ENCODE measurements at places on chromosomes 13 and 19.

- DNase-seq = no peak
These were observed 17.4 kb upstream of the PLPP2 start for GRCh38 chr19:308471-309205.

- peak; percentile 62 for DNase-seq
These were observed 71.5 kb upstream of the ARHGEF7 start for GRCh38 chr13:111043575-111043982.

- DNase-seq = no peak
These were observed 19.0 kb downstream of the BIVM start for GRCh38 chr13:102817907-102818306.

DNA sequence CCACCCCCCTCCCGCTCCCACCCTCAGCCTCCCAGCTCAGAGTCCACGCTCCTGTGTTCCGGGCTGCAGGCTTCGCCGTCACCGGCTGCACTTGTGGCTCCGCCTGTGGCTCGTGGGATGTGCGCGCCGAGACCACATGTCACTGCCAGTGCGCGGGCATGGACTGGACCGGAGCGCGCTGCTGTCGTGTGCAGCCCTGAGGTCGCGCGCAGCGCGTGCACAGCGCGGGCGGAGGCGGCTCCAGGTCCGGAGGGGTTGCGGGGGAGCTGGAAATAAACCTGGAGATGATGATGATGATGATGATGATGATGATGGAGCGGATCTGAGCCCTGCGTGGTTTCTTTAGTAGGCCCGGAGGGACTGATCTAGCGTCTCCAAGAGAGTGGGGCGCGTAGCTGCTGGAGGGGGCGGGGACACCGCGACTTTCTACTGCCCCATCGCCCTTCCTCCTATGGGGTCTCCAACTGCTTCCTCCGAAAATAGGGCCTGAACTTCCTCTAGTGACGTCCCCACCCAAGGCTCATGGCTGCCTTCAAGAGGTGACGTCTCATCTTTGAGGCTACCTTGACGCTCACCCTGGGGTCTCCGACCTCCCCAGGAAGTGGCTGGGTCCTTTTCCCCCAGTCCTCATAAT, 1.4 kb downstream of the RETN start:
- DNase-seq = peak; percentile 56

- peak; percentile 51 for DNase-seq
These were observed 30.1 kb downstream of the WDFY2 start for GRCh38 chr13:51614350-51614786.

DNA sequence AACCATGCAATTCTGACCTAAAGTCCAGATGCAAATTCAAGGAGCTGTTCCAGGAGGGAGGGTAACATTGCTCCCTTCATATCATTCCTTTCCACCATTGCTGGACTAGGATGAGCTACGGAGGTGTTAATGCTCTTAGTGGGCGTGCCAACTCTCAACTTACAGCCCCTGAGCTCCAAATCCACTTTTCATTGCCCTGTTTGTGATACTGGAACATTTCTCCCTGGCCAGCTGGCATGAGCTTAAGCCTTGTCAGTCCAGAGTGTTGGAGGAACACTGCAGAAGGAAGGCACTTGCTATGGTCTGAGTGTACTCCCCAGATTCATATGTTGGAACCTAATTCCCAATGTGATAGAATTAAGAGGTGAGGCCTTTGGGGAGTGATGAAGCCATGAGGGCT, 70.4 kb upstream of the FARP1 start:
- no peak for DNase-seq

DNA sequence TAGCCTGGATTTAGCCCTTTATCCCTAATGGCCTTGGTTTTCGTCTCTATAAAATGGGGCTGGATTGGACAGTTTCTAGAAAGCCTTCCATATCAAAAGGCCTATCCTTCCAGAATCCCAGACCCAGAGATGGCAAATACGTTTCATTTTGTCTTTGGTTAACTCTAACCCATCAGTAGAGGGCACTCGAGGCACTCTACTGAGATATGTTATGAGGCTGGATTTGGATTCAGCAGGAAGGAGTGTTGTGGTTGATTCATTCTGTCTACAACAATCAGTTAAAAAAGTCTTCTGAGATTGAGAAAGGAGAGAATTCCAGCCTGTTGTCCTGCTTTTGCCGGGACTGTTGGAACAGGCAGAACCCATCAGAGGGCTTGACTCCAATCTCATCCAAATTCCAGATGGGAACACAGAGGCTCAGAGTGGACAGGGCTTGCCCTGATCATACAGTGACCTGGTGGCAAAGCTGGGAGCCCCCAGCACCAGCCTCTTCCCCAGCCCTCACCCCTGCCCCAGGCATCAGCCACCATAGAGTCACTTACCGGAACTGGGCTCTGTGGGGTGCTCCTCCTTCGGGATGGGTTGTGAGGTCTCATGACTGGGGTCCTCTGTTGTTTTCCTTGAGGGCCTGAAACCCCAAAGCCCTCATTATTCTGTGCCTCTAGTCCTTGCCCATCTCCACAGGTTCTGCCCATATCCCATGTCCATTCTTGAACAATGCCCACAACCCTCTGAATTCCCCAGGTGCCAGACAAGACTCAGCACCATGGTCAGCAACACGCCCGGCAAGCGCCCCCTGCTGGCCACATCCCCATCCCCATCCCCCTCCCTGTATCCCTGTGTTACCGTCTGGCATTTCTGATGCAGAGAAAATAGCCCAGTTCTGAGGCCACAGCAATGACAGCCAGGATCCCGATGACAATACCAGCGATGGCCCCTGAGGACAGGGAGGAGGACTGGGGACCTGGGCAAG, 12.3 kb upstream of the ZNF180 start:
- DNase-seq = no peak

GRCh38 chr19:51006406-51006805, 5.0 kb upstream of the KLK8 start:
- DNase-seq = no peak

DNA sequence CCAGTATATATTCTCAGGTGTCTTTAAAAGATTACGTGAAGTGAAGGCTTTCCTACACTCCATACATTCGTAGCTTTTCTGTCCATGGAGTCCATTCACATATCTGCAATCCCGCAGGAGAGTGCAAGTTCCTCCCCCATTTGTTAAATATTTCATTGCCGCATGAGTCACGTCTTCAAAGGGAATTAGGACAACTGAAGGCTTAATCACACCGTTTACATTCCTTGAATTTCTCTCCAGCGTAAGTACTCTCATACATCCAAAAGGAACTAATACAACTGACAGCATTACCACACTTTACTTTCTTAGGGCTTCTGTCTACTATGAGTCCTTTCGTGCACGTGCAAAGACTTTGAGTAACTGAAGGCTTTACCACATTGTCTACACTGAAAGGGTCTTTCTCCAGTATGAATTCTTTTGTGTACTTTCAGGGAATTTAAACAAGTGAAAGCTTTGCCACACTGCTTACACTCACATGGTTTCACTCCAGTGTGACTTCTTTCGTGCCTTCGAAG, 29.0 kb upstream of the ZNF564 start:
- DNase-seq = no peak

DNA sequence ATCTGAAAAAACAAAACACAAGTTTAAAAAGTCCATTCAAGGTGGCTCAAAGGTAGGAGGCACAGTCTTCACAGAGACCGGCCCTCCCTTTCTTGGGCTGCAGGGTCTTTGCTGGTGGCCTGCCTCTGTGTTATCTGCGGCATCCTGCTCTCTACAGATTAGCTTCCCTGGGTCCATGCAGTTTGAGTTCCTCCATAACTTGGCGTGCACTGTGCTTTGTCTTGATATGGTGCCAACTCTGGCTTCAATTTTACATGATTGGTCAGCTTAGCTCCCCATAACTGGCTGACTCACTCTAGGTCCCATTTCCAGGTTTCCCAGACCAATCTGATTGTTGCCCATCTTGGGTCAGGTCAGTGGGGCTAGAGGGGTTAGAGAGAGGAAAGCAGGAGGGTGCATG, 41.8 kb downstream of the TPT1 start:
- DNase-seq = no peak

DNA sequence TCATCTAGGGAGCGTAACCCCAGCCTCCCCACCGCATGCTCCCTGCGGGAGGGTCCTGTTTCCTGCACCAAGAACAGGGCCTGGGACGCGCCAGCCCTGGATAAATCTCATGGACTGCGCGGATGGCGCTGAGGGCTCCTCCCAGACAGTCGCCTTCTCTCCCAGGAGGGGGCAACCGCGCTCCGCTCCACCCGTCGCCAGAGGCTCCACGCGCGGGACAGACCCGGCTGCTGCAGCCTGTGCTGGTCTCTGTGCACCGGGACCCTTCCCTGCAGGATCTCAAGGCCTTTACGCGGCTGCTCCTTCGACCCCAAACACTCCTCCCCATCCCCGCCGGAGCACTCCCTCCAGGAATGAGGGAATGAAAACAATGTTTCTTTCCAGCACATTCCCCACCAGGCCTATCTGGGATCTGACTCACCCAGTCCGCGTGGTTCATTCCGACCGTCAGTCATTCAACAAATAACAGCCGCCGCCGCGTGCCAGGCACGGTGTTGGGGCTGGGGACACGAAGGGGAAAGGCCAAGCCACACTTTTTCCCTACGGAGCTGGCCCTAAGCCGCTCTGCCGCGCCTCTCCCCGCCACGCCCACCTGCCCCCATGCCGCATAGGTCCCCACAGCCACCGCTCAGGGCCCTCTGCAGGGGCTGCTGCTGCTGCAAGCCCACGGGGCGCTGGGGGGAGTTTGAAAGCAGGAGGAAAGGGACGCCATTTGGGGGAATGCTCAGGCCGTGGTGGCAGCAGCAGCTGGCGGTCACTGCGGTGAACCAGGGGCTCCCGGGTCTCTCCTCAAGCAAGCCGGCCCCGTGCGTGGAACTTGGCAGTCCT, 6.0 kb downstream of the PNMA8B start:
- peak; percentile 71 for DNase-seq

DNA sequence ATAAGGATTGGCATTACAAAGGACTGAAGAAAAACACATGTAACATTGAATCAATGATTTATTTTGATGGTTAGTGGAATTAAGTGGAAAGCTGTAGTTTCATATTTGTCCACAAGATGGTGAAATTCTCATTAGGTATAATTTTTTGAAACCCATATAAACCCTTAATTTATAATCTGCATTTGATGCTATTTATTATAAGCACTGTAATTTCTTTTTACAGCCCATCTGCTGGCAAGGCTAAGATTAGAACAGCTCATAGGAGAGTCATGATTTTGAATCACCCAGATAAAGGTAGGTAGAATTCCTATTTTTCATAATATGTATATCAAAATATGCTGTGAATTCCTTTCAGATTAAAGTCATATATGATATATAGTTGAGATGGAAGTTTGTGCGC, 62.2 kb downstream of the DNAJC15 start:
- DNase-seq = no peak

DNA sequence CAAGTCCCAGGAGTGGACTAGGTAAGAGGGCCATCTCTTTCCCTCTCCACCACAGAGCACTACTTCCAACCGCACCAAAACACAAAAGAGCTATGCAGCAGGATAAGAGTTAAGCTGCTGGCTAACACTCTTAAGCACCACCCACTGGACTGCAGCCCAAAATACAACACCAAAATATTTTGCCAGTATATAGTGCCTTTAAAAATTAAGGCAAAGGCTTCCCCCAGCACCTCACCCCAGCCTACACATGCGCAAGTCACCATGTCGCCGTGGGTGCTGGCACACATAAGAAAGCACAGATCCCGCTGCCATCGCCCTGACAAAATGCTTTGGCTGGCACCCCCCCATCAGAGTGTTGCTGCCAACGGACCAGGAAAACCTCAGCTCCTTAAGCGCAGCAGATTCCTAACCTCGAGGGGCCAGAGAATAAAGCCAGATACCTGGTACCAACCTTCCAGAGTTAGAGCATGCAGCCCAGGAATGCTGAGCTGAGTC, 608.3 kb downstream of the PCDH17 start:
- peak; percentile 43 for DNase-seq

DNA sequence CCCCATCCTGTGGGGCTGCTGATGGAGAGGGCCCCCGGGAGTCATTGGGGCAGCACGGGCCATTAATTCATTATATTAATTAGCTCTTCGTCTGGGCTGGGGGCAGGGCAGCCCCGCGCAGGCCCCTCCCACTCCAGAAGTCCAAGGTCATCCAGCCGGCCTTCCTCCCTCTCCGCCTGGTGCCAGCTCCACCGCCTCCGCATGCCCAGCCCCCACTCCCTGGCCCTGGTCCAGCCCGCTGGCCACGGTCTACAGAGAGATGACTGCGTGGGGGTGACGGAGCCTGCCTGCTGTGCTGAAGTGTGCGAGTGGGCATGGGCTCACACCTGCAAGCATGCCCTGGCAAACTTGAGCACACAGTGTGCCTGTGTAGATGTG, 8.8 kb downstream of the IGLON5 start:
- no peak for DNase-seq

DNA sequence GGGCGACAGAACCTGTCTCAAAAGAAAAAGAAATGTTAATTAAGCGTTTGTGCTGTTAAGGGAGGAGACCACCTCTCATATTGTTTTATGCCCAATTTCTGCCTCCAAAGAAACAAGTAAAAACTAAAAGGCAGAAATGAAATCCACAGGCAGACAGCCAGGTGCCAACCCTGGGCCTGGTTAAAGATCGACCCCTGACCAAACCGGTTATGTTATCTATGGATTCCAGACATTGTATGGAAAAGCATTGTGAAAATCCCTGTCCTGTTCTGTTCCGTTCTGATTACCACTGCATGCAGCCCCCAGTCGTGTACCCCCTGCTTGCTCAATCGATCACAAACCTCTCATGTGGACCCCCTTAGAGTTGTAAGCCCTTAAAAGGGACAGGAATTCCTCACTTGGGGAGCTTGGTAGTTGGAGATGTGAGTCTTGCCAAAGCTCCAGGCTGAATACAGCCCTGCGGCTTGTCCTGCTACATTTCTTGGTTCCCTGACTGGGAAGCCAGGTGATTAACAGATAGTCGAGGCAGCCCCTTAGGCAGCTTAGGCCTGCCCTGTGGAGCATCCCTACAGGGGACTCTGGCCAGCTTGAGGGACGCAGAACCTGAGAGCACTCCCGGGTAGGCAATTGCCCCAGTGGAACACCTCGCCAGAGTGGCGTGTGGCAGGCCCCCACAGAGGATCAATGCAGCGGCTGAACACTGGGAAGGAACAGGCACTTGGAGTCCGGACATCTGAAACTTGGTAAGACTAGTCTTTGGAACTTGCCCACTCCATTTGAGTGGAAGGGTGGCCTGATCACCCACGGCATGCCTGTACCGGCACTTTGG, 748 bp upstream of the ZNF552 start:
- DNase-seq = no peak

- DNase-seq = no peak
These were observed 5.8 kb downstream of the KDELR1 start for GRCh38 chr19:48385461-48386087.

DNA sequence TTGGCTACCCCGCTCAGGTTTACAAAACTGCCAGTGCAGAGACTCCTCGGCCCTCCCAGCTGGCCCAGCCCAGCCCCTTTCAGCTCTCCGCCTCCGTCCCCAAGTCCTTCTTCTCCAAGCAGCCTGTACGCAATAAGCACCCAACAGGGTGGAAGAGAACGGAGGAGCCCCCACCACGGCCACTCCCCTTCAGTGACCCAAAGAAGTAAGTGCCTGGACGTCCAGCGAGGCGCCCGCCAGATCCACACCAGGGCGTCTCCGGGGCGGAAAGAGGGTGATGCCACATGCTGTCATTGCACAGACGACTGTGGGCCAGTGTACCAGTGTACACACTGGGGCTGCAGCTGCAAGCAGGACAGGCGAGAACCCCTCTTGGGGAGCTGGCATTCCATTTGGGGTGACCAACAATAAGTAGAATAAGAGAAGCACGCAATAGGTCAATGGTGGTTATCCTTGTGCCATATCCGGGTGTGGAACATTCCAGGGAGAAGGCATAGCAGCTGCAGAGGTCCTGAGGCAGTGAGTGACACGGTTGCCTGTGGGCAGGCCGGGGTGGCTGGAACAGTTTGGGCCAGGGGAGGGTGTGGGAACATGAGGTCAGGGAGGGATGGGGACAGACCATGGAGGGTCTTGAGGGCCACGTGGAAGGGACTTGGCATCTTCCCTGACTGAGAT, 41.3 kb downstream of the DPF1 start:
- DNase-seq = no peak

- DNase-seq = no peak
These were observed 177.8 kb downstream of the OLFM4 start for GRCh38 chr13:53206455-53206854.
